NCI-H2029 treated with DMSO at 0.1 percent for 48 hours (cell line): ENCODE measurements at places on chromosomes 11 and 22.

DNA sequence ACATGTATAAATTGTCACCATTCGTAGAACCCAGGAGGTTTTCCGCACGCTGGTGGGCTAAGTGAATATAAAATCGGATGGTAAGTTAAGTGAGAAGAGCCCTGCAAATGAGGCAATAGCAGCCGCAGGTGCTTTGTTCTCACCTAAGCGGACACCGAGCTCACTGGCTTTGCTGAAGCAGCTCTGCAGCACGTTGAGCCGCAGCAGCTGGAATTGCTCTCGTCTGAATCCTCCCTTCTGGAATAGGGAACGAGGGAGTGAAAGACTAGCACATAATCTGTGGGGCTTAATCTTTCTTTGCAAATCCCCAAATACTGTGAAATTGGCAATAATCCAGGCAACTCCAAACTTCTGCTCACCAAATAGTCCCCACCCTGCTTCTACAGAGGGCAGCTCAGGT lies 488.1 kb downstream of the NTM start:
- DNase-seq: no peak

GRCh38 chr11:19704213-19704612 lies 8.4 kb upstream of the NAV2 start:
- no peak for DNase-seq

- DNase-seq: no peak
Measured at GRCh38 chr11:371051-371450, 1.8 kb downstream of the B4GALNT4 start.

GRCh38 chr22:27060190-27060589 lies 402.8 kb downstream of the MIAT start:
- DNase-seq: no peak

DNA sequence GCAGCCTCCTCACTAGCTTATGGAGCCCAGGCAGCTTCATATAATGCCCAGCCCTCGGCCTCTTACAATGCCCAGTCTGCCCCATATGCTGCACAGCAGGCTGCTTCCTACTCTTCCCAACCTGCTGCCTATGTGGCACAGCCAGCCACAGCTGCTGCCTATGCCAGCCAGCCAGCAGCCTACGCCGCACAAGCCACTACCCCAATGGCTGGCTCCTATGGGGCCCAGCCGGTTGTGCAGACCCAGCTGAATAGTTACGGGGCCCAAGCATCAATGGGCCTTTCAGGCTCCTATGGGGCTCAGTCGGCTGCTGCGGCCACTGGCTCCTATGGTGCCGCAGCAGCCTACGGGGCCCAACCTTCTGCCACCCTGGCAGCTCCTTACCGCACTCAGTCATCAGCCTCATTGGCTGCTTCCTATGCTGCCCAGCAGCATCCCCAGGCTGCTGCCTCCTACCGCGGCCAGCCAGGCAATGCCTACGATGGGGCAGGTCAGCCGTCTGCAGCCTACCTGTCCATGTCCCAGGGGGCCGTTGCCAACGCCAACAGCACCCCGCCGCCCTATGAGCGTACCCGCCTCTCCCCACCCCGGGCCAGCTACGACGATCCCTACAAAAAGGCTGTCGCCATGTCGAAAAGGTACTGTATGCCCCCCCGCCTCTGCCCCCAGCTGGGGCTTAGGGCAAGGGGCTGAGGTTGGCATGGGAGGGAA lies 8.8 kb downstream of the RBM14 start:
- no peak for DNase-seq

GRCh38 chr11:18203723-18204122 lies 31.1 kb downstream of the MRGPRX4 start:
- DNase-seq: no peak

- no peak for DNase-seq
Measured at GRCh38 chr11:75079546-75079945, 17.1 kb downstream of the OR2AT4 start.

DNA sequence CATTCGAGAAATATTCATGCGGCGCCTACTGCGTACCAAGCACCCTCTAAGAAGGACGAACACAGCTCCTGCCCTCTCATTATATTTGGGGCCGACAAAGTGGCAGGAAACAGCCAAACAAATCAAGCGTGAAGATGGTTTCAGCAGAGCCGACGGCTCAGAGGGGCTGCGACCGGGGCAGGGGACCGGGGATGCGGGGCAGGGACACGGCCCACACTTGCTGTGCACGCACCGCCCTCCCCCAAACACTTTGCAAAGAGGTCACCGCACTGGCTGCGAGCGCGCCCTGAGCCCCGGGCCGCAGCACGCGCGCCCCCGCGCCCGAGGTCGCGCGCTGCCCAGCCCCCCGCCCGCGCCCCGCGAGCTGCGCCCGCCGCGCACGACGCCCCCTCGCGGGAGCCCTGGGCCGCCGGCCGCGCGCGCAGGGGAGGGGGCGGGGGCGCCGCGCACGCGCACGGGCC lies 255 bp upstream of the SYNGR1 start:
- no peak for DNase-seq

DNA sequence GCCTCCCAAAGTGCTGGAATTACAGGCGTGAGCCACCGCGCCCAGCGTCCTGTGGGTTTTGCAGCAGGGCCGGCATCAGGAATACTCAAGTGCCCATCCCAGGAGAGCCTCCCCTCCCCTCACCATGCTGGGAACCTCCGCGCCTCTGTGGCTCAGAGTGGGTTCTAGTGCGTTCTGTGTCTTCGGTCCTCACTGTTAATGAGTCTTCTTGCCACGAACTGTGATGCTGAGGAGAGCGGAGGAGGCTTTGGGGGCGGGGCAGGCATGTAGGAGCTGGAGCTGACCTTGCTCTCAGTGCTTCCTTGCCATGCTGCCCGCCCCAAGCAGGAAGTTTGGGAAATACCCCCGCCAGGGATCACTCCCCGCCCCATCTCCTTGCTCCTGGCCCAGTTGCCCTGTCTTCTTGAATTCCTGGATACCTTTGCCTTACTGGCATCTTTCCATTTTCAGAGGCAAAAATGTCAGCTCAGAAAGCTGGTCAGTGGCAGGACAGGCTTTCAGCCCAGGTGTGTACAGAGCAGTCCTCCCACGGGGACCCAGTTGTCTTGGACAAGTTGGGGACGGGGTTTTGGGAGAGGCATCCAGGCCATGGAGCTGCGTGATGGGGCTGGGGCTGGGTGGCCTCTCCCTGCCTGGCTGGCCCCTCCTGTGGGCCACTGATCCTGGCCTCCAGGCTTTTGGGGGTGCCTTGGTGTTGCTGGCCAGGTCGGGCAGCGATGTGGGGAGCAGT lies 5.1 kb downstream of the GRAMD4 start:
- DNase-seq: no peak

DNA sequence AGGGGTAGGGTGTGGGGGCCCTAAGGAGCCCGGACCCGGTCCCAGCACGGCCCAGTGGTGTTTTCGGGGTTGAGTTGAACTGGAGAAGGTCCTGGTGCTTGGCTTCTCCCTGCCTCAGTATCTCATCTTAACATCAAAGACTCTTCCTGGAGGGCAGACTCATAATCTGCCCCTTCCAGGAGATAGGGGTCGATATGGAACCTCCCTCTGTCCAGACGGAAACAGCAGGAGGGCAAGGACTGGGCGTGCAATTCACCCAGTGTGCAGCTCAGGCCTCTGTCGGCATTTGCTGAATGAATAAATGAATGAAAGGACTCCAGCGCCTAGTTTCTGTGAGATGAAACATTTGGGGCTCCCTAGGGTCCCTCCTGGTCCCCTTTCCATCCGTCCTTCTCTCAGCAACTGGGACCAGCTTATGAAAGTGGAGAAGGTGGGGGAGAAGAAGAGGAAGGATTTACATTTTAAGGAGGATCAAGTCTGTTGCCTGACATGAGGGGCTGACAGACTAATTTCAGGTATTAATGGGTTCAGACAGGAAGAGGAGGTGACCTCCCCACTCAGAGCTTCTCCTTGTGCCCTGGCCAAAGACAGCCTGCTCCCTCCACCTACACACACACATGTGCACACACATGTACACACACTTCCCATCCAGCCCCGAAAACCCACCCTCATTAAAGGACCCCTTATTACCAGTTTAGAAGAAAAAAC lies 1.1 kb upstream of the SHISA8 start:
- no peak for DNase-seq

- peak; percentile 29 for DNase-seq
Measured at GRCh38 chr11:114340311-114341131, 44.3 kb downstream of the NNMT start.

GRCh38 chr11:121291896-121292494 lies 576 bp upstream of the SC5D start:
- DNase-seq: no peak

GRCh38 chr11:33540946-33541915 lies 159.4 kb downstream of the C11orf91 start:
- DNase-seq: no peak

GRCh38 chr11:118135796-118136165 lies 16.8 kb downstream of the SCN4B start:
- DNase-seq: no peak

- no peak for DNase-seq
Measured at GRCh38 chr22:35258191-35258988, 1.1 kb downstream of the HMGXB4 start.

DNA sequence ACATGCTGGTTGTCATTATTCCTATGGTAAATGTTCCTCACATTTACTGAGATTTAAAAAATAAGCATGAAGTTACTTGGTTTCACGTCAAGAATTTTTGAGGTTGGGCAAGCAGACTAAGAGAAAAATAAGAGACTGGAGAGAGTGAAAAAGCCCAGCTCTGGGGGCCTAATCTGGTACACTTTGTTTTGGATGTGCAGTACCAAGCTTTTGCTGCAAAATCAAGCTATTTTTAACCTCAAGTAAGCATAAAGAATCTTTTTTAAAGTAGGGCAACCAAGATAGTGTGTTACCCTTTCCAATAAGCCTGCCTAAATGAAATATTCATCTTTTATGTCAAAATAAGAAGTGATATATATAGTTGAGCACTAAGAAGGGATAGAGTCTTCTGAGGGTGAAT lies 79.4 kb upstream of the ARHGAP20 start:
- no peak for DNase-seq

GRCh38 chr11:62217191-62217748 lies 8.8 kb downstream of the SCGB2A1 start:
- DNase-seq: peak; percentile 8

DNA sequence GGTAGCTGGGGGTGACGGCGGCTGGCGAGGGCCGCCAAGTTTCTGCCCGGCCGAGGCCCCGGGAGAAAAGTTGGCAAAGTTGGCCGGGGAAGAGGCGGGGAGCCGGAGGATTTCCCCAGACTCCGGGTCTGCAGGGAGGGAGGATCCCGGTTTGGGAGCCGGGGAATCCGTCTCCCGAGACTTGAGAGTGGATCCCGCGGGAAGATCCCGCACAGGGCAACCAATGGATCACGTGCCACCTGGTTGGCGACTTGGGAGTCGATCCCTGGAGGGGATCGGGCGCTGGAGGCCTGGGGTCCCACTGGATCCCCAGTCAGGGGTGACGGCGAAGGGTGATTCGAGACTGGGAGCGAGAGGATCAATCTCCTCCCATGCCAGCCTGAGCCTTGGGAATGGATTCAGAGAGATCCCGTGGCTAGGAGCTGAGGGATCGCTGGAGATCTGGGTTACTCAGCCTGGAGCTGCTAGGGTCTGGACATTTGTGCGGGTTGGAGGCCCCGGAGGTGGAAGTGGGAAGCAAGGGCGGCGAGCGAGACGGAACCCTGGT lies 394 bp downstream of the KIAA1671 start:
- no peak for DNase-seq

- DNase-seq: no peak
Measured at GRCh38 chr22:37178350-37179125, 9.5 kb downstream of the C1QTNF6 start.

DNA sequence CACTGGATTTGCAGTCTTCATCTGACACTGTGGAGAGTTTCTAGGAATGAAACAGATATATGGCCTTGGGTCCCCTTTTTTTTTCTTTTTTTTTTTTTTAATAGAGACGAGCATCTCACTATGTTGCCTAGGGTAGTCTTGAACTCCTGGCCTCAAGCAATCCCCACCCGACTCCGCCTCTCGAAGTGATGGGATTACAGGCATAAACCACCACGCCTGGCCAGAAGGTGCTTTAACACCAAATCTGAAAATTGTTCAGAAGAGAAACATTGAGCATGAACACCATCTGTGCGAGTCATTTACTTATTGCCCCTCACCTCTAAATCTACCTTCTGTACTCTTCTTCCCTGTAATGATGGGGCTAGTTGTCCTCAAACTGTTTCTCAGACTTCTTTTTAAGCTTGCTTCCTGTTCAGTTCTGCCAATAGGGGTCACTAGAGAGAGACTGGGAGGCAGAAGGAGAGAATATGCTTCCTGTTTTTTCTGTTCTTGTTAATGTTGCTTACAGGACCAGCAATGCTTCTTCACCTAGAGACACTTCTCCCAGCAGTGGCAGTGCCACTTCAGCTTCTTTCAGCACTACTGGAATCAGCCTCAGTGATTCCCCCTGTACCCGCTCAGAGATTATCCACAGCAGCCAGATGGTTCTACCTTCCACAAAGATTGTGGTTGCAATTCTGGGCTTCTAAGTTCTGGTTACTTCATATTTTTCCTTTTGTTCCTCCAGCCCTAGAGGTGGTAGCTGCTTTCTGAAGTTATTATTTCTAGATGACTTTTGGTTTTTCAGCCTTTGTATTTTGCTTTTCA lies 20.8 kb upstream of the ZBED5 start:
- DNase-seq: peak; percentile 55

GRCh38 chr11:11584530-11584810 lies 37.3 kb downstream of the GALNT18 start:
- no peak for DNase-seq

DNA sequence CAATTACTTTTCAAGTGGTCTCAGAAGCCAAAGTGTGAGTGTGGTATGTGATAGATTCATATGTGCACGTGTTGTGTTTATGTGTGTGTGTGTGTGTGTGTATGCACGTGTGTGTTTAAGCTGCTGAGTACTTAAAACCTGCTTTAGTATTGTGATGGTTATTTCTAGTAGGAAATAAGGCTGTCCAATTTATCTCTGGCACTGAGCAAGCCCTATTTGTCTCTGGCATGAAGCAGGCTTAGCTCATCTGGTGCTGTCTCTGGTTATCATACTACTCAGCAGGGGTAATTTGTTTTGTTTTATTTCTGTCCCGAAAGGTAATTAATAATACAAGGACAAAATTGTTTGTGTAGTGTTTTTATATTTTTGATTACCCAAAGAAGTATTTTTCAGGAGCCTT lies 333.7 kb downstream of the FAT3 start:
- peak; percentile 92 for DNase-seq

GRCh38 chr11:46347637-46348311 lies 511 bp downstream of the DGKZ start:
- no peak for DNase-seq

- DNase-seq: no peak
Measured at GRCh38 chr11:106061954-106062949, 14.9 kb downstream of the KBTBD3 start.

- peak; percentile 52 for DNase-seq
Measured at GRCh38 chr22:42688241-42689211, 32.1 kb downstream of the A4GALT start.

- DNase-seq: no peak
Measured at GRCh38 chr22:30424534-30425326, 838 bp upstream of the MTFP1 start.

DNA sequence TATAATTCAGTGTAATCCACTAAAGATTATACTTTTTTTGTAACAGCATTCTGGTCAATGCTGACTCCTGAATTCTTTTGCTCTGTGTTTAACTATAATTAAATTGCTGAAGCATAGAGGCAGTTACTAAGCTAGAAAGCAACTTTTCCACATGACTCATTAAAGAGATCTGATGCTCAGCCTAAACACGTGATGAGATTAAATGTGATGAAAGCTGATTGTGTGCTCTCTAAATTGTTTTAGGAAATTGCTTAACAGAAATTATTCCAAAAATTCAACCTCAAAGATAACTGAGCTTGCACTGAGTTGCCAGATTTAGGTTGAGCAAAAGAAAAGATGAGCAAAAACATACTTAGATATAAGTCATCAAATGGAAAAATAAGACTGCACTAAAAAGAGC lies 1033.6 kb downstream of the FAM181B start:
- no peak for DNase-seq
